ENCODE measurements at places on chromosomes 12 and 14.
A peak's percentile ranks its signal among the peaks of the same experiment; 100 is the strongest.

DNA sequence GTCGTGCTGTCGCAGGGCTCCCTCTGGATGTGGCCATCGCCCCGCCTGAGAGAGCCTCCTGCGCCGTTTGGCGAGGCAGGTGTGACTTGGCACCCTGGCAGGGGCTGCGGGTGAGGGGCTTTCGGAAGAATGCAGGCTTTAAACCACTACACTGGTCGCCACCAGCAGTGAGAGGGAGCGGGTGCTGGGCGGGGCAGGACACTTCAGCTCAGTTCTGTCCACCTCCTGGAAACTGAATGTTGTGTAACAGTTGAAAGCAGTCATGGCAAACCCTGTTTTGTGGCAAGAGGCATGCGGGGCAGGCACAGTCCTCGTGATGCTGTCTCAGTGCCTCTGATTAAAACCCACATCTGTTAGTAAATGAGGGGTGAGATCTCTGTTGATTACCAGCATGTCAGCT lies 55.9 kb downstream of the AACS start:
- no peak for DNase-seq

GRCh38 chr12:546920-547845 lies 87.4 kb downstream of the B4GALNT3 start:
- DNase-seq = peak; percentile 64

DNA sequence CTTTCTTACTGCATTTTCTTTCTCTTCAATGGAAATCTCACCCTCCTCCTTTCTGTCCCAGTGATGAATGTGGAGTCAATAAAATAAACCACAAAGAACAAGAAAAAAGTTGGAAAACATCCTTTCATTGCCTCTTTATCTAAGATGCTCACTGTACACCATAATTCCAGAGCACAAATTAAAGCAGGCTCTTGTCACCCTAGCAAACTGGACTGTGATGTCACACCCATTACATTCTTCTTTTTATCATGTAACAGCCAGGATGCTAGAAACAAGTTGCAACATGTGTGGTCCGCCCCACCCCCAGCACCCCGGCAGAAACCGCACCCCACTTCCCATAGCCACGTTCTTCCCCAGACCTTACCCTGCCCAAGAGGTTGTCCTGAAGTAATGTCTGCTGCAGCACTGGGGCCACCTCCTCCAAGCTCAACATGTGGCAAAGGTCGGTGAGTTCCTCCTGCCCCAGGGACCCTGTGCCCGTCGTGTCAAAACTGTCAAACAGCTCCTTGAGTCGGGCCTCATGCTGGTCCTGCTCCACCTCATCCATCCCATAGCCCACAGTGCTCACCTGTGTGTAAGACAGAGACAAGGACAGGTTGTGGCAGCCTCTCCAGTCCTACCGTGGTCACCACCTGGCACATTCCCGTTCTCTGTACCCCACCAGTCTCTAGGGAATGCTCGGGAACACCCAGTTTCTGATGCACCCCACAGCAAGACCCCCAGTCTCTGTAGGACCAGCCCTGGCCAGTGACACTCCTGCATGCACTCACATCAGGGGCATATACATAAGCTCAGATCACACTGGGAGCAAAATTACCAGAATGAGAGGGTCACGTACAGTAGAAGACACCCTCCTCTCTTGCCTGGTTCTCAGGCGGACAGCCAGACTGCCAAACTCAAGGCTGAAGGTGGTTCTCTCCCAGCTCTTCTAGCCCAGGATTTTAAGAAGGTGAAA lies 9.2 kb downstream of the NIN start:
- DNase-seq = peak; percentile 76

GRCh38 chr12:26281320-26281719 lies 85.9 kb downstream of the SSPN start:
- DNase-seq = no peak

DNA sequence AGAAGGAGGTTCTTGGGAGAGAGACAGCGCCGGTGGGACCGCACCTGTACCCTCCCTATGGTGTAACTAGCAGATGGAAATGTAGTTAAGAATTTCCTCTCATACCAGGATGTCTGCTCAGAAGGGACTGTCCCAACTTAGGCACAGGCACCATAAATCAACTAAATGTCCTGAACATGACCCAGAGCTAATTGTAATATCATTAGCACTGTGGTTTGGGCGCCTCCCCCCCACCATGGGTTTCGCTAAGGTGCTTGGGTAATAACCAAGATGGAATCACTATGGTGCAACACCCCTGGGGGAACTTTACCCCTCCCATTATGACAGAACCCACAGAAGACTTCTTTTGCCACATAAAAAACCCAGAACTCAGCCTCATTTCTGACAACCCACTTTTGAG lies 15.9 kb downstream of the ZNF641 start:
- no peak for DNase-seq

DNA sequence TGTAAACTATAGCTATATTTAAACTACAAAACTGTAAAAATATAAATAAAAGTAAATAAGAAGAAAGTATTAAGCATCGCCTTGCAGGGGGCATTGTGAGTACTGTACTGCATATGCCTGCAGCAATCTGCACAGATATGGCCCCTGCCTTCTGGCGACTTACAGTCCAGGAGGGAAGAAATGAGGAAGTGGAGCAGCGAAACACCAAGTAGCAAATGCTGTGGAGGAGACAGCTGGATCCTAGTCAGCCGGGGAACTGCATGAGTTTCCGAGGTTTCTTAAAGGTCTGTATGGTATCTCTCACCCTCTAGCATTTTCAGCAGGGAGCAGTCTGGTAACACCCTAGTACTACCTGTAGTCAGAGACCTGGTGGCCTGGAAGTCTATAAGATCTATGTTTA lies 256.9 kb downstream of the CACNA1C start:
- no peak for DNase-seq

GRCh38 chr12:7497661-7498060 lies 5.9 kb downstream of the CD163 start:
- DNase-seq = no peak

- no peak for DNase-seq
Measured at GRCh38 chr12:75943730-75944096, 87.9 kb downstream of the PHLDA1 start.

DNA sequence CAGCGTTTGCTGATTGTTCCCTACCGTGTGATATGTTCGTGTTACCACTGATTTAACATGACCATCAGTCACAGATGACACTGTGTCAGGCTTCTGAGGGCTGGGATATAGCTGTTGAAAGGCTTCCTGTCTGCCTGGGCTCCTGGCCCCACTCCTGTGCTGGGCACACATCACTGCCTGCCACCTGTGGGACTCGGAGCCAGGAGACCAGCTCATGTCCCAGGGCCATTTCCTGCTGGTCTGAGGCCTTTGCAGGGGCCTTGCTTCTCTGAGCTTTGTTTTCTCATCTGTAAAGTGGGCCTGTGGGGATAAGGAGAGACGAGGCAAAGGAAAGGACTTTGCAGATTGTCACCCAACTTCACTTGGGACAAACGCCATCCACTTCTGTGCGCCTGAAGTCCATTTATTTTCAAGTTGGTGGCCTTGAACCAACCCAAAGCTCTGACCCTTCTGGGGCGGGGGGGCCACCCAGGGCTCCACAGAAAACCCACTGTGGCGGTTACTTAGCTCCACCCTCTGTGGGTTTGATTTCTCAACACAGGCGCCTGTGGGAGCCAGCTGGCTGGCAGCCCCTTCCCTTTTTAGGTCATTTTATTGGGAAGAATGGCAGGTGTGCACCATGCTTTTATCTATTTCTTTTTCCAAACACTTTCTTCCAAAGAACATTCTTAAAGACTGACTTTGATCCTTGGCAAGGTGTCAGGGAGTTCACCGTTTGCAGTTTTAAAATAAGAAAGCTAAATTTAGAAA lies 54.1 kb downstream of the BEGAIN start:
- DNase-seq = peak; percentile 5

DNA sequence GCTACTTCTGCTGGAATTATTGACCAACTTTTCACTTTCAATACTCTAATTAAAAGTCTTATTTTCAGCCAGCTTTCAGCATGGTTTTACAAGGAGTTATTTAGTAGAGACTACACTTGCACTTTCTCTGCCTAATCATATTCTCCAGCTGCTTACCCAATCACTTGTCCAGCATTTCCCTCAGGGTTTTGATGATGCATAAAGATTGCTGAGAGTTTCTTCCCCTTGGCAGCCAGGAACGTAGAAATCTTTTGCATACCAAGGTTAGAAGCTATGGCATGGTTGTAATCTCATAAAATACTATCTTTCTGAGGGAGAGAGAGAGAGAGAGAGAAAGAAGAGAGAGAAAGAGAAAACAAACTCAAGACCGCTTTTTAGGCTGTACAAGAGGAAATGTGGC lies 10.8 kb downstream of the OR4Q3 start:
- no peak for DNase-seq

DNA sequence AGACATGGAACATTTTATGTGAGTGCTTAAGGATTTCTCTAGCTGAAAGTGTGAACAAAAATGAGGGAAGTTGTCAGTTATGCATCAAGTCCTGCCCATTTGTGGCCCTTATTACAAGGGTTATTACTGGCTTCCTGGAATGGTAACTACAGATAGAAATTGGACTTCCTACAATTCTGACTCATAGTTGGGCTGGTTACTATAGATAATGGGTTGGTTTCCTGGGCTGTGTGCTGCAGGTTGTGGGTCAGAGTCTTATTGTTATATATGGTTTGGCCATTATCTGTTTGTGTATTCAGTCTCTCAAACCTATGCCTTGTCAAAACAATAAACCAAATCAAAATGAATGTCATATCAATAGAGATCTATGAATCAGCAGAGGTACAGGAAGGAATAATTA lies 313.7 kb downstream of the ADAMTS20 start:
- DNase-seq = no peak

GRCh38 chr14:29687071-29687765 lies 240.4 kb downstream of the PRKD1 start:
- DNase-seq = no peak

DNA sequence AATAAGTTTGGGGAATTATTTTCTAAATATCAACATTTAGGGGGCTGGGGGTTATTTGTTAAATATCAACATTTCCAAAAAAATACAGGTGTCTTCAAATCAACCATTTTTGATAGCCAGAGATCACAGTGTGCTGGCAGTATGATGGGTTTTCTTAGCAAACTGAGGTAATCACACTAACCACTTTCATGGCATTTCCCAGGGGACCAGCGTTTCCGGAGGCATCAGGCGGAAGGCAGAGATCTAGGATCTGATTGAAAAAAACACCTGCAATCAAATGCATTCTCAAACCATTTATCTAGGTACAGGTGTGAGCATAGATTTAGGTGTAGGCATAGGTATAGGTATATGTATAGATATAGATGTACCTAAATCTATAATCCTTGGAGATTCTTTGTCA lies 34.6 kb downstream of the GLRX5 start:
- DNase-seq = no peak

GRCh38 chr12:77013091-77013490 lies 52.3 kb downstream of the E2F7 start:
- DNase-seq = no peak

DNA sequence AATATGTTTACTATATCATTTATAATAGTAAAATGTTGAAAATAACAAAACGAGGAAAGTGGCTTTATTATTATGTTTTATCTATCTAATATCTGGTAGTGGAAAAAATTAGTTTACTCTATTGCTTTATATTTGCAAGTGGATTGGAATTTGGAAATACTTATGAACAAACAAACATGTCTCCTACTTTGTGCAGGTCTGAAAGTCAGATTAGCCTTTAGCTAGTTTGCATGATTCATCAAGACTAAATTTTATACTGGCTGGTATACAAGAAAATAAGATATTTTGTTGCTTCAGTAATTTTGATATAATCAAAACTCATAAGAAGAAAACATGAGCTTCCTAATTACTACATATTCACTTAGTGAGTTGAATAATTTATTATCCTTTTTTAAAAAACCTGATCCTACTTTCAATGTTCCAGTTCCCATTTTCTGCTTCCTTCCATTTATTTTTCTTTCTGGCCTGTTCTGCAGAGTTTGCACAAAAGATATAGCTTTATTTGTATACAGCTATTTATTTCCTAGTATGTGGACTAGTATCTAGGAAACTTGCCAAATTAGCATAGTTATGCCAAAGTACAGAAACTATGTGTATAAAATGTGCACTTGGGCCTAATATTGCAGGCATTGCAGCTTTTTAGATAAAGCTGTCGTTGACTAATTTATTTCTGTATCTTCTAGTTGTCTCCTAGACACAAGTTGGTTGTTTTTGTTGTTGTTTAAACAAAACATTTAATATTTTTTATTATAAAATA lies 122.0 kb downstream of the AKAP6 start:
- no peak for DNase-seq

- DNase-seq = no peak
Measured at GRCh38 chr12:122036153-122036552, 14.5 kb downstream of the BCL7A start.

- DNase-seq = no peak
Measured at GRCh38 chr14:104739026-104739425, 13.9 kb upstream of the SIVA1 start.

GRCh38 chr14:75064205-75064567 lies 362 bp upstream of the ACYP1 start:
- DNase-seq = no peak

- no peak for DNase-seq
Measured at GRCh38 chr14:83007641-83008225, 1474.1 kb upstream of the SEL1L start.

DNA sequence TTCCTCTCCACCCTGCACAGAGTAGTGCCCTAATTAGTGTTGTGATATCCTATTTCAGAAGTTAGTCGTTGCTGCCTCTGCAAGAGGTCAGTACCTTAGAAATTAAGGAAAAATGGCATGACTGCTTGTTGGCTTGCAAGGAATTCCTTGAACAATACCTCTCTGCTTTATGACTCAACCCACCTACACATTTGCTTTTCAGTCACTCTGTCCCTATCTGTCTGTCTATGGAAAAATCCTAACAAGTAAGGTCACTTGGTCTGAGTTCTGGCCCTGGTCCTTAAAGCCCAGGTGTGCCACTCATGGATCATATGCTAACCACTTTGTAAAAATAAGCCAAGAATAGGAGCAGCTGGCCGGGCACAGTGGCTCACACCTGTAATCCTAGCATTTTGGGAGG lies 116.4 kb upstream of the ATF1 start:
- no peak for DNase-seq

GRCh38 chr12:23887055-23887835 lies 62.2 kb downstream of the SOX5 start:
- no peak for DNase-seq

DNA sequence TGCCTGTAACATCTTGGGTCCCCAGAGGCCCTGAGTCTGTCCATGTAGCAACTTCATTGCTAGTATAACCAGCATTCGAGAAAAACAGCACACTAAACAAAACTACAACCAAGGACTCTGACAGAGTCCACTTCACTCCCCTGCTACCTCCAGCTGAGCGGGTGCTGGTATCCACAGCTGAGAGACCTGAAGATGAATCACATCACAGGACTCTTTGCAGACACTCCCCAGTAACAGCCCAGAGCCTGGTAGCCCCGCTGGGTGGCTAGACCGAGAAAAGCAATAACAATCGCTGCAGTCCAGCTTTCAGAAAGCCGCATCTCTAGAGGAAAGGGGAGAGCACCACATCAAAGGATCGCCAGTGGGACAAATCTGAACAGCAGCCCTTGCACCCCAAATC lies 9.0 kb upstream of the IQSEC3 start:
- no peak for DNase-seq

Measured in activated CD4-positive, alpha-beta T cell treated with anti-CD3 and anti-CD28 coated beads, Interleukin-2, amount 10 ng/mL, durations not matched to agents 7 days and 5 days (primary cell).